Activated gamma-delta T cell treated with anti-CD3 and anti-CD28 coated beads, Interleukin-2, amount 50 U/mL, for 16 hours (primary cell): ENCODE measurements at places on chromosomes 16 and 17.

DNA sequence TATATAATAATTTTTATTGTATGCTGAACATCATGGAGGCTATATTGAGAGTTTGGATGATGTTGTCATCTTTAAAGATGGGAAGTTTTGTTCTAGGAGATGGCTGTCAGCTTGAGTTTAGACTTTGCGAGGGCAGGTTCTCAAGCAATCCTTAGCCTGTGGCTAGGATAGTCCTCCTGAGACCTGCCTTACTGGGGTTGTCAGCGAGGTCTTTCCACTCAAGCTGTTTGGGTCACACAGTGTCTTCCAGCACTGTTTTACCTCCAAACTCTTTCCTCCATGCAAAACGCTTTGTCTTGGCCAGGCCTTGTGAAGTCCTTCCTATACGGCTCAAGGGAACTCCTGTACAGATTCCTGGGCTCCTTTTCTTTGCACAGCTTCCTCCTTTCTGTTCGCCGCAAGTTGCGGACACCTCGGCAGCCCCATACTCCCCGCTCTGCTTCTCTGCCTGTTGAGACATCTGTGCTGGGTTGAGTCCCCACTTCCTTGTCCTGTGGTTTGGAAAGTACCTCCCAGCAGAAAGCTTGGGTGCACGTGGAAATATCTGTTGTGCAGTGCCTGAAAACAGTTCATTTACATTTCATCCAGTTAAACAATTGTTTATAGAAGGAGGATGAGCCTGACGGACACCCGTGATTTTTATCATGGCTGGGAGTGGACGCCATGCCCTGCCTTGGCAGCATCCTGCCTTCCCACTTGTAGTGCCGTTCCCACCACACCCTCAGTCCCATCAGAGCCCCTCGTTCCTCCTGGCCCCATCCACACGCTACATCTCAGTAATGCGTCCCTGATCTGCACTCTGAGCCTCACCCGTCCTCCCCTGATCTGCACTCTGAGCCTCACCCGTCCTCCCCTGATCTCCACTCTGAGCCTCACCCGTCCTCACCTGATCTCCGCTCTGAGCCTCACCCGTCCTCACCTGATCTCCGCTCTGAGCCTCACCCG lies 55.0 kb upstream of the CBFA2T3 start:
- DNase-seq = peak; percentile 49

- DNase-seq = no peak
These were observed 27.0 kb upstream of the CAPNS2 start for GRCh38 chr16:55539488-55539887.

- no peak for DNase-seq
These were observed 10.6 kb downstream of the SLC52A1 start for GRCh38 chr17:5024604-5025003.

- DNase-seq = peak; percentile 34
These were observed 1.0 kb downstream of the VEZF1 start for GRCh38 chr17:57986841-57987580.

DNA sequence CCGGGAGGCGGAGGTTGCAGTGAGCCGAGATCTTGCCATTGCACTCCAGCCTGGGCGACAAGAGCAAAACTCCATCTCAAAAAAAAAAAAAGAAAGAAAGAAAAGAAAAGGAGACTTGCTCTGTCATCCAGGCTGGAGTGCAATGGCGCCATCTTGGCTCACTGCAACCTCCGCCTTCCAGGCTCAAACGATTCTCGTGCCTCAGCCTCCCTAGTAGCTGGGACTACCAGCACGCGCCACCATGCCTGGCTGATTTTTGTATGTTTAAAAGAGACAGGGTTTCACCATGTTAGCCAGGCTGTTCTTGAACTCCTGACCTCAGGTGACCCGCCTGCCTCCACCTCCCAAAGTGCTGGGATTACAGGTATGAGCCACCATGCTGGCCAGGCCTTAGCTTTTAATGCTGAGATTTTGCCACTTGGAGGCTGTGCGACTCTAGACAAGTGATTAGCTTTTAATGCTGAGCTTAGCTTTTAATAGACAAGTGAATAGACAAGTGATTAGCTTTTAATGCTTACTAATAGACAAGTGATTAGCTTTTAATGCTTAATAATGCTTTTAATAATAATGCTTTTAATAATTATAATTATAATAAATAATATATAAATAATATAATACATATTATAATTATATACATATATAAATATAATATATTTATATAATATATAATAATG lies 9.6 kb downstream of the LDAF1 start:
- DNase-seq = no peak

DNA sequence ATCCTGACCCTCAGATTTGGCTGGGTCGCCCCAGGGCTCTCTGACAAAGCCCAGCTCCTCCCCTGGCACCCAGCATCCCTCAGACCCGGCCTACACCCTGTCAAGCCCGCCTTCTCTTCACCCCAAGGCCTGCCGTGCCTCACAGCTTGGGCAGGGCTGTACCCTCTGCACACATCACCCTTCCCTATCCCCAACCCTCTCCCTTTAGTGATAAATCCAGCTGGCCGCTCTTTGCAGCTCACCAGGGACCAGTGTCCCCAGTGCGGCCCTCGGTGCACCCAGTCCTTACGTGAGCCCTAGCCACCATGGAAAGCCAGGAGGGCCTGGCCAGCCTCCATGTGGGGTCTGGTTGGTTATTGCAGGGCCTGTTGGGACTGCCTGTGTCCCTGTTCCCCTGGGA lies 74.5 kb downstream of the RAI1 start:
- DNase-seq = no peak

DNA sequence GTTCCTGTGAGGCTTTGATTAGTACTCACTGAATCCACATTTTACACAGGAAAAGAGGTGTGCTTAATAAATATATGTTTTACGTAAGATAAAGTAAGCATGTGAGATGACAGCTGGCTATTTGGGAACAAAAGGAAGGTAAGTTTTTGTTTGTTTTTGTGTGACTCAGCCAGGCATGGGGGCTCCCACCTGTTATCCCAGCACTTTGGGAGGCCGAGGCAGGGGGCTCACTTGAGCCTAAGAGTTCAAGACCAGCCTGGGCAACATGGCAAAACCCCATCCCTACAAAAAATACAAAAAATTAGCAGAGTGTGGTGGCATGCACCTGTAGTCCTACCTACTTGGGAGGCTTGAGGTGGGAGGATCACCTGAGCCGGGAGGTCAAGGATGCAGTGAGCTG lies 17.9 kb downstream of the GPR142 start:
- DNase-seq = no peak

DNA sequence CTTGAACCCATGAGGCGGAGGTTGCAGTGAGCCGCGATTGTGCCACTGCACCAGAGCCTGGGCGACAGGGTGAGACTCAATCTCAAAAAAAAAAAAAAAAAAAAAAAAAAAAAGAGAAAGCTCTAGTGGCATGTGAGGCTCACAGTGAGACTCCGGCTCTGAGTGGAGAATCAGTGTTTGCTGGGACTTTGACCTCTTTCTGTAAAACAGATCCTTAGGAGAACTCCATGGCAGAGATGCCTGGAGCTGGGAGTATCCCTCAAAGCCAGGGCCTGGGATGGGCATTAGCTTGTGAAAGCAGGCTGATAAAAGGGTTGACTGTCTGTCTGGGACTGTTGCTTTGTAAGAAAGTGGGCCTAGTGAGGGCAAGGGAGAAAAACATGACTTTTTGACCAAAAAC lies 46.4 kb downstream of the ZNF207 start:
- no peak for DNase-seq
